ENCODE measurements at places on chromosomes 13 and 19.

- DNase-seq: no peak
Measured at GRCh38 chr13:59562924-59563323, 600.8 kb downstream of the DIAPH3 start.

DNA sequence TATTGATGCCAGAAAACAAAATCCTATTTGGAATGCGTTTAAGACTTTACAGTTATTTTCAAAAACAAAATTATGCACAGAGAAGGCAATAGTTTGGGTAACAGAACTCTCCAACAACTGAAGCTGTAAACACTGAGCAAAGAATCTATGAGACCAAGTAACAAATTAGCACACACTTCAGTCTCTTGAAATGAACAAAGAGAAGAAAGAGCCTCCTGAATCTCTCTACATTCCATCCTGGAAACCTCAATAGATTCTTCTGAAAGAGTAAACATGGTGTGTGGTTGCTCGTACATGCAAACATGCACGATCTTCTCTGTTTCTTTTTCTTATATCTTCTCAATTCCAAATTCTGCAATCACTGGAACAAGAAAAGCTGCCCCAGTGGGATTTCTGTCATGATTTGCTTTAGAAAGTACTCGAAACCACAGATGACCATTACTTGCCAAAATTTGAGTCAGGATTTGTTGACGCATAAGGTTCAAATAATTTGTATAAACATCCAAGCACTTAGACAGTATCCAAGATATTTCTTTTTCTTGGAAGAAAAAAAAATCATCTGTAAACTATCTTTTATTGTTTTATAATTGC lies 137.9 kb upstream of the DACH1 start:
- no peak for DNase-seq

DNA sequence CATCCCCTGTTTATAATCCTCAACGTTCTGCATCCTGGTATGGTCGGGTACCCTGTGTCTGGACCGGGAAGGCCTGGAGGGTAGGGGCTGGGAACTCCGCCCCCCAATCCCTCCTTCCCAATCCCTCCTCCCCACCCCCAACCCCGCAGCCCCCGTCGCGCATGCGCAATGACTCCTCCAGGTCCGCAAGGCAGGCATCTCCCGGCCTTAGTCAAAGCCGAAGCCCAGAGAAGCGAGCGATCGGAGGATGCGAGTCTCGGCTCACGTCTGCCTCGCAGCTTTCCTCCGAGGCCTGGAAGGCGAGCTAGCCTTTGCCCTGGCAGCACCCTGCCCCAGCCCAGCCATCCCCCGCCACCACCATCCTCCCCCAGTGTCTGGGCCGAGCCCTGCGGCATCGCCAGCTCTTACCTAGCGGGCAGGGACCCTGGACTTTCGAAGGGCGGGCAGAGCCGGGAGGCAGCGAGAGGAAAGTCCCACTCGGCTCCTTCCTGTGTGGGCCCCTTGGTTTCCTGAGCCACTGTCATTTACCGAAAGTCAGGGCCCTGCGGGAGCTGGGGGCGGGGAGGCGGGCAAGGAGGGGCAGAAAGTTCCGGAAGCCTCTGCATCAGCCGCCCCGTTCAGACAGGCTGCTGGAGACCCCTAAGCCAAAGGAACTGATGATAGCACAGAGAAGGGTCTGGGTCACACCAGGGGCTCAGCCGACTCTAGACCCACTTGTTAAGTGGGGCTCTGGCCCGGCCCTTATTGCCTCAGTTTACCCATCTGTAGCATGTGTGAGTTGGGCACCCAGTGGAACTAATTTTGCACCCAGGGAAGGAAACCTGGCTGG lies at the start of gene JAK3:
Gene JAK3 (minus strand): TSS at position 445 of the 829 bp plus-strand sequence. CDS start 3,565 bp downstream, outside the sequence.
- peak; percentile 78 for DNase-seq

- DNase-seq: no peak
Measured at GRCh38 chr19:1865172-1866010, 2.0 kb upstream of the KLF16 start.

DNA sequence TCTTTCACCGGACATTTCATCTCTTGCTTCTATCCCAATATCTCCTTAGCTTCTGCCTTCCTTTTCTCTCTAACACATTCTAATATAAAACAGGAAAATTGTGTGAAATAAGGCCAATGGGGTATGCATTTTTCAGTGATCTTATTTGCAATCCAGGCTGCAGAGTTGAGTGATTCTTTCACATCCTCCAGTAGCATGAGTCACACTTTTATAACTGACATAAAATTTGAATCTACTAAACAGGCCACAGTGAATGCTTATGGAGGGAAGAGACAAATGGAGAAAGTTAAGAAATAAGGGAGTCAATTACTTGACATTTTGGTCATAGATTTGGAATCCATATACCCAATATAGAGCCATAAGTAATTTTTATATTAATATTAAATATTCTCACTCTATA lies 1037.0 kb upstream of the SPRY2 start:
- no peak for DNase-seq

DNA sequence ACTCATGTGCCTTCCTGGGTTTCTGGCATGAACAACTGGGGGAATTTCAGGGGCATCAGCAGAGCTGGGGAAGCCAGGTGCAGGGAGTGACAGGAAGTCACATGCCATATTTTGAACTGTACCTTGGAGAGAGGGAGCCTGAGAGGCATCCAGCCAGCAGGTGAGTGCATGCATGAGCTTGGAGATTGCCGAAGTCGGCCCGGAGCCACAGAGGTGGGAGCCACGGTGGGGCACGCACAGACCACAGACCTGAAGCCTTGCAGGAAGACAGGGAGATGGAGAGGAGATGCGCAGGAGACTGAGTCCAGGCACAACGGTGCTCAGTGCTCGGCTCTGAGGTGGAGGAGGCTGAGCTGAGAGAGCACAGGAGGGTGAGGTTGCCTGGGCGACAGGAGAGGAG lies 55.1 kb downstream of the CDADC1 start:
- no peak for DNase-seq

DNA sequence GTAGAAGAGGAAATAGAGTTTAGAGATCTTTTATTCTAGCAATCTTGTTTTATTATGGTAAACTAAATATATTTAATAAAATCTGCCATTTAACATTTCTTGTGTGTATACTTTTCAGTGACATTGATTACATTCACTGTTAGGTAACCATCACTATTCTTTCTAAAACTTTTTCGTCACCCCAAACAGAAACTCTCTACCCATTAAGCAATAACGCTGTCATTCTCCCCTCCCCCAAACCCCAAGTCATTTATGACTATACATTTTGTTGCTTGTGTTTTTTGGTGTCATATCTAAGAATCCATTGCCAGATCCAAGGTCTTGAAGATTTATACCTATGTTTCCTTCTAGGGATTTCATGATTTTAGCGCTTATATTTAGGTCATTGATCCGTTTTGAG lies 10.6 kb downstream of the URI1 start:
- no peak for DNase-seq

DNA sequence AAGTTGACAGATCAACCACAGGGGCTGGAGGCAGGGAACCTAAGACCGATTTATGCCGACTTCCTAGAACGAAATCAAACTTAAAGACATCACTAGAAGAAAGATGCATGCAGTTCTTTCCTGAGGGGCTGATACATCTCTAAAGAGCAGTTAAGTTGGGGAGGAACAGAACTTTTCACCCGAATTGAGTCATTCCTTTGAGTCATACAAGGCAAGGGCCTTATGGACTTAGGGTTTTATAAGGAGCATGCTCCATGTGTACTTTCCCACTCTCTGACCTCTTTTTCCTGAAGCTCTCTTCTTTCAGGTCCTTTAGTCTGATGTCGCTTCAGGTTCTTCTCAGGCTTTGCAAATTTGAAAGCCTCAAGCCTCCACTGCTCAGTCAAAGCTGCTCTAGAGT lies 7.9 kb upstream of the FBXL3 start:
- DNase-seq: no peak

GRCh38 chr19:31001991-31002390 lies 347.2 kb downstream of the TSHZ3 start:
- no peak for DNase-seq

DNA sequence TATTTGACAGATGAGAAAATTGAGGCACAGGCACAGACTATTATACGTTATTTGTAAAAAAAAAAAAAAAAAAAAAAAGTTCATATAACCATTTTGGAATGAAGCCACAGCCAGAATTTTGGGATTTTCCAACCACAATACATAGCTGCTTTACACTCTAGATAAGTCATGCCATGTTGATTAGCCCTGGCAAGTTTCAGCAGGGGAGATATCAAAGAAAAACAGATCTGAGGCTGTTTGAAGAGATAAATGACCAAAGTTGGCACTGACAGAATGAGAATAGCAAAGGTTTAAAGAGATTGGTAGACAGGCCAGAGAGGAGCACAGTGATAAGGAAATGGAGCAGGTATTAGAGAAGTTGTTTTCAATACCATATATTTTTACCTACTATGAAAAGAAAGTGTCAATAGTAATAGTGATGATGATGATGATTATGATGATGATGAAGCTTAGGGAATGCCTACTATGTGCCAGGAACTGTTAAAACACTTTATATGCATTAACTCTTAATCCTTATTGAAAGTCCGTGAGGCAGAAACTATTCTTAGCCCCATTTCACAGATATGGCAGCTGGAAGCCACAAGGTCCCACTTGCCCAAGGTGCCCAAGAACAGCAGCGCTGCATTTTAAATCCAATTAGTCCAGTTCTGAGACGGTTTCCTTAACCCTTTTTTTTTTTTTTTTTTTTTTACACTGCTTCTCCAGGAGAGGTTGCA lies 105.5 kb downstream of the MBNL2 start:
- no peak for DNase-seq

- no peak for DNase-seq
Measured at GRCh38 chr19:33098055-33098534, 17.1 kb downstream of the GPATCH1 start.

GRCh38 chr13:27012482-27013197 lies 159.0 kb downstream of the USP12 start:
- no peak for DNase-seq

DNA sequence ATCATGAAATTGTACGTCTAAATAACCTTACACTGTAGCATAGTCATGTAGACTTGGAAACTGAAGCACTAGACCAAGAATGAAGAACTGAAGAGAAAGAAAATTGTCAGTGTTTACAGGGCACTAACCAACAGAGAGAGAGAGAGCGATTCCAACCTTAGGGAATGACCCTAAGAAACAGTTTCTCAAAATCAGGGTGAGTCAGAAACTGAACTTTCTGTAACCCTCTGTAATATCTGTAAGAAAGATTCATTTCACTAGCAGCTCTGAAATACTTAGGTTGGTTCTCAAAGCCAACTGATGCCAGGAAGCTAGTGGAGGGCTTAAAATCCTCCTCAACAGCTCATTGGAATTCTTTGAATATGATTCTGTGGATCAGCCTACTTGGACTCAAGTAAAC lies 936.9 kb downstream of the EFNB2 start:
- DNase-seq: no peak

GRCh38 chr19:7915250-7916102 lies 846 bp downstream of the TGFBR3L start:
- no peak for DNase-seq

DNA sequence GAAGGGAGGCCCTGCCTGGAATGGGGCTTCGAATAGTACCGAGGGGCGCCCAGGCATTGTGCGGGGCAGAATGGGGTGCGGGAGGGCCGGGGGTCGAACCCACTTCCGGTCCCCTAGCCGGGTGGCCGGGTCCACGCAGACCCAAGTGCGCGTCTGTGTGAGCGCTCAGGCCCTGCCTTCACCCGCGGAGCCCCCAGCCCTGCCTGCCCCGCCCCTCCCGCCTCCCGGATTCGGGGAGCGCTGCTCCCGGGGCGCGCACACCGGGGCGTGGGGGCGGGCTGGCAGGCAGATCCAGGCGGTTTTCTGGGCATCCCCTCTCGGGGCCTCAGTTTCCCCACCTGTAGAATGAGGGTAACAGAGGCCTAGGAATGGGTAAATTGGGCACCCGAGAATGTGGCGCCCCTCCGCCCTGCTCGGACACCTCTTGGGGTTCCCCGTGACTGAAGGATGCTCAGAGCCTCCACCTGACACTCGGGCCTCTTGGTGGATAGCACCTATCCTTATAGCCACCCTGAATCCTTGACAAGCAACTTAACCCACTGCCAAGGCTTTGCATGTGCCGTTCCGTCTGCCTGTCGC lies 682 bp downstream of the PIK3R2 start:
- peak; percentile 75 for DNase-seq

GRCh38 chr13:100442095-100442832 lies 146.3 kb downstream of the GGACT start:
- DNase-seq: no peak

DNA sequence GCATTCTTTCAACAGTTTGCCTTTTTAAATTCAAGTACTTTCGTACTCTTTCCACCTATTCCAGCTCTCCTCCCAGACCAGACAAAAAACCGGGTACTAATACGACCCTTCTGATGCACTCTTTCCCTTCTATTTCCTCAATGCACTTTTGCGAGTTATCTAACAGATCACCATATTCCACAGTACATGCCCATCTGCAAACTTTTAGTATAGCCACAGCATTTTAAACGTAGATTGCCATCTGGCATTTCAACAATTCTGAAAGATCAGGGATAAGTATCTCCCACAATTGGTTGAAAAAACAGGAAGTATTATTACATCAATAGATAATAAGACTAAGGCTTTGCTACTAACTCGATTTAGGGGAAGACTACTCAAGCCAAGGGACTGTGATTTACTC lies 31.5 kb downstream of the RBM26 start:
- no peak for DNase-seq

- DNase-seq: no peak
Measured at GRCh38 chr19:55344444-55344843, 4.8 kb downstream of the KMT5C start.

GRCh38 chr19:51253088-51253806 lies 2.4 kb downstream of the SIGLECL1 start:
- DNase-seq: no peak

DNA sequence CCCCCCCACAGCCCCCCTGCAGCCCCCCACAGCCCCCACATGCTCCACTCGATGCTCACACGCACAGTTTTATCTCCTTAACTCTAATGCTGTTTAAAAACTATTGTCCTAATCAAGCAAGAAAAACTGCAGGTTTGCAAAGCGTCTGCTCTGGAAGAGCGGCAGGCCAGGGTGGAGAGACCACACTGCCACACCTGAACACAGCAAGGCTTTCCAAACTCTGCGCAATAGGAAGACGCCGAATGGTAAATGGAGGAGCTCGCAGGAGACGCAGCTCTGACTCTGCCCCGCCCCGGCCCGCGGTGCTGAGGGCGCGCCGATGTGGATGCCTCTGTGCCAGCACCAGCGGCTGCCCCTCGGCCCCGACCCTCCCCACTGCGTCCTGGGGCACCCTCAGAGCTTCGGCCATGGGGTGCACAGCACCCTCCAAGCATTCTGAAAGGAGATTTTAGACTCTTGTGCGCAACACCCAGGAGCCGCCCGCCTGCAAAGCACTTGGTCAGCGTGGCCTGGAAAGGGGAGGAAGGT lies 32.4 kb downstream of the RASA3 start:
- DNase-seq: peak; percentile 58

DNA sequence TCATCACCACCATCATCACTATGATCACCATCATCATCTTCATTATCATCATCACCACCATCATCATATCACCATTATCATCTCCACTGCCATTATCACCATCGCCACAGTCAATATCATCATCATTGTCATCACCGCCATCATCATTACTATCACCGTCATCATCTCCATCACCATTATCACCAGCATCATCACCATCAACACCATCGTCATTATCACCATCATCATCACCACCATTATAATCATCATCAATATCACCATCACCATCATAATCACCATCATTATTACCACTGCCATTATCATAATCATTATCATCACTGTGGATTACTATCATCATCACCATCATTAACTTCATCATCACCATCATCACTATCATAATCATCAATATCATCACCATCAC lies 17.3 kb upstream of the ARHGEF18 start:
- DNase-seq: no peak
